ENCODE measurements at places on chromosomes 11 and 22. TPM values are rescaled to one million over a fixed set of nuclear protein-coding genes. Genes with fewer than 3 reads are reported as not detected.

- DNase-seq = no peak
These were observed 1.2 kb downstream of the EIF4ENIF1 start for GRCh38 chr22:31488346-31488883.

DNA sequence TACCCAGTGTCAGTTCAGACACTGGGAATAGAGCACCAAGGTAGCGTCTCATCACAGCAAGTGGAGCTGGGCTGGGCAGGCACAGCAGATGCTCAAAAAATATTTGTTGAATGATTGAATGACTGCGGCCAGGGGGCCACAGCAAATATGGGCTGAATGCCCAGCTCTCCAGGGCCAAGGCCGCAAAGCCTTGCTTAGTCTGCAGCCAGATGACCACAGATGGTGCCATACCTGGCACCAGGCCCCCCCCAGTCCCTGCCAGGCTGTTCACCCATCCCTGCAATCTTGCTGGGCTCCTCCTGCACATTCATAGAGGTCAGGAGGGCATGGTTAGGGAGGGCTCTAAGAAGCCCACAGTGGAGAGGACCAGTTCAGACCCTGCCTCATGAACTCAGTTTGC is 32.9 kb downstream of the ZC3H7B start:
- no peak for DNase-seq

DNA sequence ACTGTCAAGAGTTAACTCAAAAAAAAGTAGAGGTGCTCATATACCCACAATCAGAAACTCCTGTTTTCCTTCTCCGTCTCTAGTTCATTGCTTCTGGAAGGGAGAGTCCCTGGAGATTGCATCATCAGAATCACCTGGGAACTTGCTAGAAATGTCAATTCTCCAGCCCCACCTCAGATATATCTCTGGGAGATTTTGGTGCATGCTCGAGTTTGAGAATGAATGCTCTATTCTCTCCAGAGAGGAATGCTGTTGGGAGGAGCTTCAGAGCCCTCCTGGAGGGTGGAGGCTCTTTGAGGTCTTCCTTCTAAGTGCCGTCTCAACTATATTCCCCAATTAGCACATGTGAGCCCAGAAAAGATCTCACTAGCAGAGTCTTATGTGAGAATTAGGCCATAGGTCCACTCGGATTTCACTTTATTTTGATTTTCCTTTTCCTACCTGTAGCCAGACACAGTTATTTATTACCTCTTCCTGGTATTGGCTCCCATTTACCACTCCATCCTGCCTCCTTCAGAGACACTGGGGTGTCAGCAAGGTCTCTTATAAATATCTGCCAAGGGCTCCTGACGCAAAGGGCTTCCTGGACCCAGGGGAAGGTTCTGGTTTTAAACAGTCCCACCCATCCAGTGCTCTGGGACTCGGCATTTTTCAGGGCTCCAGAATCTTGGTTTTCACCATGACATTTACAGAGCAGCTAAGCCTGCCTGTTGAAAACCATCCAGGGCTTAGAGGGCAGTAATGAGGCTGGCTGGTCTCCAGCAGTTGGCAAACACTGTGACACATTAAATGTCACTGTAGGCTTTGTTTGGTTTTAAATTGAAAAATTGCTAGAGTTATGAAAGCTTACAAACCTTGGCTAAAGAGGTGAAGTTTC is 136.2 kb downstream of the CD44 start:
- peak; percentile 3 for DNase-seq

- peak; percentile 76 for DNase-seq
These were observed 120.4 kb upstream of the GRIA4 start for GRCh38 chr11:105489446-105489845.

DNA sequence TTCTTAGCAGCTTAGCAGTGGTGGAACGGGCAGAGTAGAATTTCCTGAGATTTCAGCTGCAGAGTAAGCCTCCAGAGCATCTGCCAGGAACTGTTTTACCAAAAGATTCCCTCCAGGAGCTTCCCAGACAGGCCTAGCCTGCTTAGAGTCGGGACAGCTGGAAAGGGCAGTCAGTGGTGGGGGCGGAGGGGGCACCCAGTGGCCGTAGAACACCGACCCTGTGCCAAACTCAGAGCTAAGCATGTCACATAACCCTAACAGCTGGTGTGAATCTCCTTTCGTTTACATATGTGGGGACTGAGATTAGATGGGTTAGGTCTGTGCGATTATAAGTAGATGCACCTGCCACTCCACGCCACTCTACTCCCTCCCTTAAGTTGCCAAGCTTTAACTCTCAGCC is 80.0 kb upstream of the CRTAM start:
- DNase-seq = no peak

MS4A6E gene
- total RNA-seq = not detected

C1QTNF5 gene
- total RNA-seq = 3.4 TPM

SOX6 gene
- total RNA-seq = 8.3 TPM

All from neural progenitor cell (in vitro differentiated cells).